MM.1S (cell line): ENCODE measurements at places on chromosomes 3 and 15.

- DNase-seq: no peak
Measured at GRCh38 chr15:40449275-40449674, 8.5 kb downstream of the BAHD1 start.

DNA sequence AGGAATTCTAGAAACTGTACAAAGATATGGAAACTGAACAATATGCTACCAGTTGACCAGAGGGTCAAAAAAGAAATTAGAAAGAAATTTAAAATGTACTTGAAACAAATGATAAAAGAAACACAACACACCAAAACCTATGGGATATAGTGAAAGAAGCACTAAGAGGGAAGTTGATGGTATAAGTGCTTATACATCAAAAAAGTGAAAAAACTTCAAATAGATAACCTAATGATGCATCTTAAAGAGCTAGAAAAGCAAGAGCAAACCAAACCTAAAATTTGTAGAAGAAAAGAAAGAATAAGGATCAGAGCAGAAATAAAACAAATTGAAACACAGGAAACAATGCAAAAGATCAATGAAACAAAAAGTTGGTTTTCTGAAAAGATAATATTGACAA, 68.2 kb downstream of the TFDP2 start:
- DNase-seq: no peak

GRCh38 chr3:42023380-42023779, 61.5 kb upstream of the ULK4 start:
- DNase-seq: no peak

GRCh38 chr3:37103103-37103808, 71.1 kb downstream of the LRRFIP2 start:
- DNase-seq: no peak

DNA sequence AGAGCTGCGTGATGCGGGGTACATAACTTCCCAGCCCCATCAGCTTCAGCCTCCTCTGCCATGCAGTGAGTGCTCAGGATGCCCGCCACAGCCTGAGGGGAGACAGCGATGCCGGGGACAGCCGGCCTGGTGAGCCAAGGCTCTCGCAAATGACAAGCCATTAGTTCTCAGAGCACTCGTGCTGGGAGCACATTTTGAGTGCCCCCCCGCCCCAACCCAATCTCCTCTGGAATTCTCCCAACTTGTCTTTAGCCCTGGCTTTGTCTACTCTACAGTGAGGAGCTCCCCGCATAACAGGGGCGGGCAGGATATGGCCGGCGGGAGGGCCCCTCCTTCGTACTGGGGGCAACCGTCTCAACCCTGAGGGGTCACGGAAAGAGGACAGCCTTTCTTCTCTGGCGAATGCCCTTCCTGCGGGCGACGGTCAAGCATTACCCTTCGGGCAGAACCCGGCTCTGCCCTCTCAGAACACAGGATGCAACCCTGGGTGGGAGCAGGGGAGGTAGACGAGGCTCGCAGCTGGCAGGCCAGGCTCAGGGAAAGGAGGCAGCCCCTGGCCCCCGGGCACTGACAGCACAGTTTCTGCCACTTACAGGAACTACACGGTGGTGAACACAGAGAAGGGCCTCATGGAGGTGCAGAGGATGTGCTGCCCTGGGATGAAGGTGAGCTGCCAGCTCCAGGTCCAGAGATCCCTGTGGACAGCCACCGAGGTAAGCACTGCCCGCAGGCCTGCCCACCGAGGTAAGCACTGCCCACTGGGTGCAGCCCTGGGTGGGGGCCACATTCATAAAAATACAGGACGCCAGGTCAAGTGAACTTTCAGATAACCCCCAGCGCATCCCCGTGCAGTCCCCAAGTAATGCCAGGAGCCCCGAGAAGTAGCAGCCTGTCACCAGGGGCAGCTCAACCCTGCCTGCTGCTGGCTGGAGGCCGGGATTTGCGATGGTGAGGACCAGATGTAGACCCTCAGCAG, 141.7 kb downstream of the LRRK1 start:
- no peak for DNase-seq

GRCh38 chr3:101068876-101069606, 75.8 kb upstream of the ABI3BP start:
- no peak for DNase-seq

DNA sequence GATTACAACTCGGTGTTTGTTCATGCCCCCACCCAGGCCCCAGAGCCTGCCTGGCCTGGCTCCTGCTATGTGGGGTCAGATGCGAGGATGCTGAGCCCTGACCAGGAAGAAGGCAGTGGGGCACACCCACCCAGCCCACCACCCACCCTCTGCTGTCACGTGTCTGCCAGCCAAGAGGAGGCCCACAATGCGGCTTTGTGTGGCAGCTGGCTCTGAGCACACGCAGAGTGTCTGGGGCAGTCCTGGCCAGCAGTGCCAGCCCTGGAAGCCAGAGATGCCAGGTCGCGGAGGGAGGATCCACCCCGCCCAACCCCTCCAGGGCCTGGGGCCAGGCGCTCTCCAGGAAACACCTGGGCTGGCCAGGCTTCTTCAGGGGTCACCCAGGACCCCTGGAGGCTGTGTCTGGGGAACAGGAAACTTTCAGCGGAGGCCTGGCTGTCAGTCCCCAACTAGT, 26.4 kb upstream of the KLF13 start:
- DNase-seq: no peak

DNA sequence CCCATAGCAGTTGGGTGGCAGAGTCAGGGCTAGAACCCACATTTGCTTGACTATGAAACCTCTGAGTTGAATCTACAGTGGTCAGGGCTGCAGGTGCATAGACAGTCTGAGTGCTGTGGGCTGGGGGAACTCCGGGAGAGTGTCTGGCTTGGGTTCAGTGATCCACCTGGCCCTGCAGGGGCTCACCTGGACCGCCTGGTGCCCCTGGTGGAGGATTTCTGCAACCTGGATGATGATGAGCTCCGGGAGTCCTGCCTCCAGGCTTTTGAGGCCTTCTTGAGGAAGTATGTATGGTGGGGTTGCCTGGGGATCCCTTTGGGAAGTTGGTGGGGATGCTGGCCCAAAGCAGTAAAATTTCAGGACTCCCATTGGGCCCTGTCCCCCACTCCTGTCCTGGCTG, 16.3 kb downstream of the CAND2 start:
- no peak for DNase-seq
